ENCODE measurements at places on chromosomes 5 and 9.

GRCh38 chr9:129876815-129877214 is 41.6 kb downstream of the USP20 start:
- DNase-seq, result no peak

GRCh38 chr9:35688558-35689541 is 875 bp downstream of the TPM2 start:
- peak; percentile 48 for DNase-seq

DNA sequence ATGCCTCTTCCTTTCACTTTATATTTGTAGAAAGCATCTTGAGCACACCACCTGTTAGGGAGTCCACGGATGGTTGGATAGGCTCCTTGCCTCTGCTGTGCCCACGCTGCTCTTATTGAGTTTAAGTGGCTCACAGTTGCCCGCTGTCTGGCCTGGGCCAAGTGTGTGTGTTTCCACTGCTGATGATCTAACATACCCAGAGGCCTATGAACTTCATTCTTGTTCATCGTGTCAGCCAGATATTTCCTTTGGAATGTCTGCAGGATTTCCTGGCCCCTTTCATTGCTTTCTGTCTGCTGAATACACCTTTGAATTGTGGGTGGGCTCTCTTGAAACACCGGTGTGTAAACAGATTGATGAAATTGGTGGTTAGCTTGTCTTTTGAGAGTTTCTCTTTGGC is 46.6 kb downstream of the MVB12B start:
- no peak for DNase-seq

GRCh38 chr9:17881371-17881770 is 302.5 kb downstream of the SH3GL2 start:
- no peak for DNase-seq

- DNase-seq, result no peak
These were observed 7.1 kb downstream of the LRRC26 start for GRCh38 chr9:137162505-137163364.

DNA sequence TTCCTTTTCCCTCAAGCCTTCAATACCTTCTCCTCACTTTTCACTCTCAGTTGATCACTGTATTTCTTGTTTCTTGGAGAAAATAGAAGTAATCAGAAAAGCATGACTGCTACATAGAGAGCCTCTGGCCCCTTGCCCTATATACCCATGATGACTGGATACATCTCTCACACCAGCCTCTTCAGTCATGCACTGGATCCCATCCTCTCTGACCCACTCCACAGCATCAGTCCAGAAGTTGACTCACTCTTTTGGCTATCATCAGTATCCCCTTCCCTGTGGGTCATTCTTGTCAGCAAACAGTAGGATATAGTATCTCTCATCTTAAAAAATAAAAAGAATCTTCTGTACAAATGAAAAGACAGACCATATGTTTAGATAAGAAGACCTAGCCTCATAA is 32.9 kb downstream of the PTCD2 start:
- DNase-seq, result no peak

DNA sequence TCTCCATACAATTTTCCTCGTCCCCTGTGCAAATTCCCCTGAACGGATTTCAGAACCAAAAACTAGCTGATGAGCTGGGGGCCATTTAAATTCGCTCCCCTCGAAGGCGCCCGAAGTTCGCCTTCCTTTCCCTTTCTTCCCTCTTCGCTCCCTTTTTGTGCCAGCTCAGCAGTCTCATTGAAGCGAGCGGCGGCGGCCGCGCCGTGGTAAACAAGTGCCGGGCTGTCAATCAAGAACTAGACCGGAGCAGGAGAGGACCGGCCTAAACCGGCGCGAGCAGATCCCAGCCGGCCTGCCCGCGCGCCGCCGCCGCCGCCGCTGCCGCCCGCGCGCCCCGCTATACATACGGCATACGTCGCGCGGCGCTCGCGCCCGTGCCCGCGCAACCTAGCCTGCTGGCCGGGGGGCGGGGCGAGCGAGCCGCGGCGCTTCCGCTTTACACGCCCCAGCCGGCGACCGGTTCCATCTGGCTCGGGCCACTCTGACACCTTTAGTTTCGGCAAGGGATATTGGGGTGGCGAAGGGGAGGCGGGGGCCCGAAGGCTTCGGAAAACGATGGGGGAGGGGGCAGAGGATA is 3.1 kb downstream of the ARRDC3 start:
- no peak for DNase-seq

- DNase-seq, result no peak
These were observed 56.9 kb upstream of the TRIO start for GRCh38 chr5:14086261-14086660.

DNA sequence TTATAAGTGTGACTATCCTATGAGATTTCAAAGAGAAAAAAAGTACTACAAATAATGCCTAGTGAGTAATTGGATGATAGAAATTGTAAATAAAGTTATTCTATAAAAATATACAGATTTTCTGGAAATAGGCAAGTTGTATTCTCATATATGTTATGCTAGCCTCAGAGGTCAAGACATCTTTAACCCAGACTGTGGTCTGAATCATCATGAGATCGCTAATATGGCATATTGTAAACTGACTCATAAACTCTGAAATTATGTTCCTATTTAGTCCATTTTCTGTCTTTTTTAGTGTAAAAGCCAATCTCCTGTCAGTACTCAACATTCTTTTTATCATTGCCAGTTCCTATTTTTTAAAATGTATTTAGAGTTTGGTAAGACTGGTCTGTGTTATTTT is 14.2 kb downstream of the LOX start:
- DNase-seq, result no peak

DNA sequence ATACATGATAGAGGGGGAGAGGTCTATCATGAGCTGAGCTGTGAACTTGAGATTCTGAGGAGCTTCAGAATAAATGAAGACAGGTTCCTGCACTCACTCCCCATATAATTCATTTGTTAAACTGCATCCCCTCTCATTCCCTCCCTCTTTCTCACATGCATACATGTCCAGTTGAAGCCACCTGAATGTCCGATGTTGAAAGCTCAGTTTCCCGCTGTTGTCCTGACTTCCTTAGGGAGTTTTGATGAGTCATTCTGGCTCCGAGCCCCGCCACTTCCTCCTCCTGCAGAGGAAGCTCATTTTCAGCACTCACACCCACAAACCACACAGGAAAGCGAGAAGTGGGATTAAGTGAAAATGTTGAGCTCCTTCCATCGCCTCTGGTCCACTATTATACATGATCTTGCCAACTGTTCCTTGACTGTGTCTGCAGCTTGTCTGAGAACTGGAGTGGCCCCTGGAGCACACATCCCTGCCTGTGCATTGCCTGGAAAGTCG is 121.2 kb downstream of the CEMIP2 start:
- DNase-seq, result peak; percentile 3

DNA sequence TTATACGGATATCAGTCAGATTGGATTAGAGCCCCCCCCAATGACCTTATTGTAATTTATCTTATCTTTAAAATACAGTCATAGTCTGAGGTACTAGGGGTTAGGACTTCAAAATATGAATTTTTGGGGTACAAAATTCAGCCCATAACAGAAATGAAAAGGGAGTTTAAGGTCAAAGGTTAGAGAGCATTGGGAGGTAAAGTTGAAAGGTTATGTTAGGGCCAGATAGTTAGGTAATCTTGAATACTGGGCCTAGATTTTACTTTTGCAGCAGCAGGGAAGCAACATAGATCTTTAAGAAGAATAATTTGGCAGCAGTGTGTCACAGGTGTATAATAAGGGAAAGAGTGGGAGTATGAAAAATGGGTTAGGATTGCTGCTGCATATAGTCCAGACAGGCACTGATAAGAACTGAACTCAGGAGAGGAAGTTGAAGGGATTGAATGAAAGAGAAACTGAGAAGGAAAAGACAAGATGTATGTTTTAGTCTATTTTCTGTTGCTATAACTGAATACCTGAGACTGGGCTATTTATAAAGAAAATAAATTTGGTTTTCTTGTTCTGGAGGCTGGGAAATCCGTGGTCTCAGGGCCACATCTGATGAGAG is 10.7 kb upstream of the GCNT4 start:
- no peak for DNase-seq

DNA sequence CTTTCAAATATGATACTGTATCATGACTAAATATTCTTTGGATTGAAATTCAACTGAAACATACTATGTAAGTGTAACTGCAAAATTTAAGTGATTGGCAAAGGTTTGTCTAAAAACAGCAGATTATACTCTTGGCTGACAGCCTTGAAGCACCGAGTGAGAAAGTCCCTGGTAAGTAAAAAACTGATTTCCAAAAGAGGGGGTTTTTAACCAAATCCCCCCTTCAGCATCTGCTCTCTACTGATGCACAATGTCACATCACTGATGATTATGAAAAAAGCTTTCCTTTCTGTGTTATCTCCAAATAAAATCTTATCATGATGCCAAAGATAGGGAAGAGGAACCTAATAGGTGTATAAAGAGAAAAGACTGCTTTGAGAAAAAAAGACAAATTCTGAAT is 141.0 kb downstream of the MEF2C start:
- no peak for DNase-seq

DNA sequence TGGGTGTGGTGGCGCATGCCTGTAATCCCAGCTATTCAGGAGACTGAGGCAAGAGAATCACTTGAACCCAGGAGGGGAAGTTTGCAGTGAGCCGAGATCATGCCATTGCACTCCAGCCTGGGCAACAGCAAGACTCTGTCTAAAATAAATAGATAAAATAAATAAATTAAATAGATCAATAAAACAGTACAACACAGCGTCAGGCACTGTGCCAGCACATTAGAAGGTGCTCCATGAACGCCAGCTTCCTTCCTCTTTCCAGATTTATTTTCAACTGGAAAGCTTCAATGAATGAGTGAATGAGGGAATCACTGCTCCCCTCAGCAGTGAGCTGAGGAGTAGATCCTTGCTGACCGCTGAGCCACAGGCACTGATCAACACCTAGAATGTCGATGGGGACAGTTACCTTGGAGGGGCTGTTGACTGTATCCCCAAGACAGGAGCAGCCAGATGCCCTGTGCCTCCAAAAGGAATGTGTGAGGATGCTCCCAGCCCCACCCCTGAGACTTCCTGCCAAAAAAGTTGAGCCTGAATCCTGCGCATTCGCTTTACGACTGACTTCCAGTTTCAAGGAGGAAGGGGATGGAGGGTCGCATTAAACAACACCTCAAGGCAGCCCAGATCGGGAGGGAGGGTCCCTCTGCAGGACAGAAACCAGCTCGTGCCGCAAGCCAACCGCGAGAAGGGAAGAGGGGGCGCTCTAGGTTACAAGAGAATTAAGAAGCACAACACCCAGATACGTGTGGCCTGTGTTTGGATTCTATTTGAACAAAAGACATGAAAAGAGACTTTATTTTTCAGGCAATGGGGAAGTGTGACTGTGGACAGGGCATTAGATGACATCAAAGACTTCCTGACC is 54.0 kb upstream of the CNOT6 start:
- DNase-seq, result no peak

GRCh38 chr9:126688617-126689016 is 74.9 kb downstream of the LMX1B start:
- no peak for DNase-seq

GRCh38 chr5:37283214-37283820 is 34.1 kb upstream of the CPLANE1 start:
- no peak for DNase-seq

DNA sequence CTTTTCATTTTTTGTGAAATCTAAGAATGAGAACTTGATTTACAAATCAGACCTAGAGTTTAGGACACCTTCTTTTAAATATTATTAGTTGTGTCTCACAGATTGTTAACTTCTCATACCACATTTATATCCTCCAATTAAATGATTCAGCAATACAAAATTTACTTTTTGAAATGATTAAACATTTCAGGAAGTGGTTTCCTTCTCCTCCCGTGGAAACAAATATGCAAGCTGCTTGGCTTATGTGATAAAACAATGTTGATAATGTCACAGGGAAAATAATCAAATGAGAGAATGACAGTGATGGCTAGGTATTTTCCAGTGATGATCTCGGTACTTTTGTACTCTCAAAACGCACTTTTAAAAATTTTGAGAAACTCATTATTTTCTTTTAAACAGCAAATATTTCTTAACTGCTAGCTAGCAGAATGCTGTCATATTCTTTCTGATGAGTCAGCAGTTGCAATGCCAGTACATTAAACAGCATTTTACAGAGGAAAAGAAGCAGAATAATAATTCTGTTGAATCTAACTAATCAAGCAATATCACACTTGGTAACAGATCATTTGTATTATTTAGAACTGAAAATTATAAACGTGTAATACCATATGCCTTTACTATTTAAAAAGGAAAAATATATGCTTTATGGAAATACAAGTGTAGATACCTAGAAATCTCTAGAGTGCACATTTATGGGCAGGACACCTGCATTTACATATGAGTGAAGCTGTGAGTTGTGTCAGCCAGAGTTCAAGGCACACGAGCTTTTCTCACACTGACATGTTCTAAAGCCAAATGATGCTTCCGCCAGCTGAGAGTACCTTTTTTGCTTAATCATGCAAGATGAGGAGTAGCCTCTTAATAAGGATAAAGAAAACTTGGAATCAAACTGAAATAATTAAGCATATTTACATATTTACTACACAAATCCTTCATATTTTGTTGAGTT is 53.6 kb upstream of the CDH18 start:
- no peak for DNase-seq

GRCh38 chr5:80072103-80073073 is 37.2 kb downstream of the THBS4 start:
- no peak for DNase-seq

DNA sequence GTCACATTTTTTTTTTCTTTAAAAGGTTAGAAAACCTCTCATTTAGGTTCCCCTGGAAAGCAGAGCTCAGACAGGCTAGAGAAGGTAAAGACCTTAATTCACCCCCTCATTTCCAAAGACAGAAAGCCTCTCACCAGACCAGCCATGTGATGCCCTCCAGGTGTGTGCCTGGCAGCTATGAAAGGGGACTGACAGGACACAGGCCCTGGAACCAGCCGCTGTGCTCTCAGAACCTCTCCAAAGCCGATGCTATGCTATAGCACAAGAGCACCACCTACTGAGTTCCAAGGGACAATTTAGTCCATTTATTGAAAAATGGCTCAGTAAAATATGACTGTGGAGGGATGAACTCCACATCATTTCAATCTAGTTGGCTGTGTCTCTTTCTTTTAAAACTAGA is 48.8 kb downstream of the FANCC start:
- no peak for DNase-seq

- no peak for DNase-seq
These were observed 28.4 kb downstream of the PCDHGC5 start for GRCh38 chr5:141517312-141517711.

DNA sequence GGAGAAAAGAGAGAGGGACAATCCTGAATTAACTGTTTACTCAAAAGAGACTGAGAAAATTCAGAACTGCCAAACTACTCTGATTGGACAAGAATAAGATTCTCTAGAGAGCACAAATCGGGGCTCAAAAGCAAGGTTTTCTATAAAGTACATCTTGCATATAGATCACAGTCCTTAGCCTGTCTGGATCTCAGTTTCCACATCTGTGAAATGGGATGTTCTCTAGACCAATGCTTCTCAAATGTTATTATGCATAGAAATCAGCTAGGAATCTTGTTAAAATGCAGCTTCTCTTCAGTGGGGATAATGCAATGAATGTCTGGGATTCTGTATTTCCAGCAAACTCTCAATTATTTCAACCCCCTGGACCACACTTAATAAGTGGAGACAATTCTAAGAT is 231.6 kb downstream of the ESM1 start:
- no peak for DNase-seq

All from epithelial cell of proximal tubule (primary cell).